ENCODE measurements at places on chromosomes 5 and 9.

GRCh38 chr9:136725612-136726011, 13.2 kb downstream of the DIPK1B start:
- no peak for DNase-seq

GRCh38 chr5:108487951-108488350, 106.1 kb upstream of the FBXL17 start:
- no peak for DNase-seq

GRCh38 chr5:18967637-18968036, 1020.4 kb downstream of the CDH18 start:
- no peak for DNase-seq

DNA sequence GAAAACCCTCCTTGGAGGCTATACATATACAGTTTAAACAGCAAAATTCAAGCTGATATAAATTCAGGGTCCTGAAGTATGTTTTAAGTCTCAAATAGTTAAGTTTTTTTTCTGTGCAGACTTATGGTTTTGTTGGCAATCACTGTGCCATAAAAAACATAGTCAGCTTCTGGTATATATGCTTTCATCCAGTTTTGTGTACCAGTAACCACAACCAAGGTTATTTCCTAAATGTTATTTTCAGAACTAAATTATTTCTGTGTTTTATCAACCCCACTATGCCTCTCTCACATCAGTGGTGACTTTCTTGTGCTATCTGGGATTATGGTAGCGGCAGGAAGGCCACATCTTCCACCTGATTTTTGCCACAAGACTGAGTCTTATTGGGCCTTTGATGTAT, 107.7 kb upstream of the SMARCA2 start:
- DNase-seq: no peak

DNA sequence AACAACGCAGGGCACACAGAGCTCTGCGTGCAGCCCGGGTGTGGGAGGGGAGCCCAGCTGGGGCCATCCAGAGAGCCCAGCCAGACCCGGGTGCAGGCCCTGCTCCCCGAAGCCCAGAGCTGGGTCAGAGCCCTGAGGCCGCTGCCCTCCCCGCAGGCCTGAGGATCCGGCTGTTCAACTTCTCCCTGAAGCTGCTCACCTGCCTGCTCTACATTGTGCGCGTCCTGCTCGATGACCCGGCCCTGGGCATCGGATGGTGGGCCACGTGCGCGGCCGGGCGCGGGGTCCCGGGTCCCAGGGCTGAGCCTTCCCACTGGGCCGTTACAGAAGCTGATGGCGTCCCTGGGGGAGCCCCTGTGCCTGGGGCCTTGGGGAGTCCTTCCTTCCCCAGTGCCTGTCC, 48.8 kb downstream of the KCNT1 start:
- DNase-seq: no peak

DNA sequence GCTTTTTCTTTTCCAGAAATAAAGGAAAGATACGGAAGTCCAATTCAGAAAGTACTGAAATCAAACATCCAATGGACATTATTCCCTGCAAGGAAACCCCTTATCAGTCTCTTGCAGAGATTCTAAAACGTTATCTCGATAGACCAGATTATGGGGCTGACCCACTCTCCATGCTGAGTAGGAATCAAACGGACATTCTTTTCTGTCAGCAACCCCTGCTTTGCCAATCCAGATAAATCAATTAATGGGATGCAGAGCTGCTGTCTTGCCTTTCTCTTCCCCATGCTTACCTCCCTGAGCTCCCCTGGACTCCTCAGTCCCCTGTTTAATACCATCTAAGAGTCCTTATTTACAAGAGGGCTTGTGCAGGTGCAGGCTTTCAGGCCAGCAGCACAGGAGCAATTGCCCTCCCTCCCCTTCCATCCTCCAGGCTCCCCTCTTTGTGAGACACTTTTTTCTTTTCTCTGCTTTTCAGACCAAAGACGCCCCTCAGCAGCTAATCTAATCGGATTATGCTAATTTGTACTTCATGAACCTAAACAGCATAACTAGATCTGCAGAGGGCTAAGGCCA, 14.2 kb downstream of the TAL2 start:
- no peak for DNase-seq

DNA sequence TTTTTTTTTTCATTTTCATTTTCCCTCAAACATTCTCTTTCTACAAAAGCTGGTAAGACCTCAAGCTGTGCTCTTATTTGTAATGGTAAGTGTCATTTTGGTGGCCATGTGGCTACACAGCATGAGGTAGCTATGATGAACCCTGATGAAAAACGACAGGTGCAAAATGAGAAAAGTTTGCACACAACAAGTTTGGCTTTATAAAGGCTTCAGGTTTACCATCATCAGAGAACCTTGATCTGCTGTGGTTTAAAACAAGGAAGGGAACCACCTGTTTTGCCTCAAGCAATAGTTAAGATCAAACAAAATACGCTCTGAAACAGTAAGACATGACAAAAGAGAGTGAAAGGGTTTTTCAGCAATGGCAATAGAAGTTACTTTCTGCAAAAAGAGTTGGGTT, 1124.6 kb upstream of the ACO1 start:
- no peak for DNase-seq

- DNase-seq: no peak
These were observed 624.9 kb upstream of the GRAMD2B start for GRCh38 chr5:125798307-125798706.

DNA sequence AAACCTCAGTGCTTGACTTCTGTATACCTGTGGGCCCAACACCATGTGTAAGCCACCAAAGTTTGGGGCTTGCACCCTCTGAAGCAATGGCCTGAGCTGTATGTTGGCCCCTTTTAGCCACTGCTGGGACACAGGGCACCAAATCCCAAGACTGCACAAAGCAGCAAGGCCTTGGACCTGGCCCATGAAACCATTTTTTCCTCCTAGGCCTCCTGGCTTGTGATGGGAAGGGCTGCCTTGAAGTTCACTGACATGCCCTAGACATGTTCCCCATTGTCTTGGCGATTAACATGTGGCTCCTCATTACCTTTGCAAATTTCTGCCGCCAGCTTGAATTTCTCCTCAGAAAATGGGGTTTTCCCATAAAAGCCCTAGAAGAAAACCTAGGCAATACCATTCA, 345.5 kb downstream of the MLLT3 start:
- DNase-seq: no peak

- no peak for DNase-seq
These were observed 330.5 kb upstream of the ZNF462 start for GRCh38 chr9:106532306-106533015.

DNA sequence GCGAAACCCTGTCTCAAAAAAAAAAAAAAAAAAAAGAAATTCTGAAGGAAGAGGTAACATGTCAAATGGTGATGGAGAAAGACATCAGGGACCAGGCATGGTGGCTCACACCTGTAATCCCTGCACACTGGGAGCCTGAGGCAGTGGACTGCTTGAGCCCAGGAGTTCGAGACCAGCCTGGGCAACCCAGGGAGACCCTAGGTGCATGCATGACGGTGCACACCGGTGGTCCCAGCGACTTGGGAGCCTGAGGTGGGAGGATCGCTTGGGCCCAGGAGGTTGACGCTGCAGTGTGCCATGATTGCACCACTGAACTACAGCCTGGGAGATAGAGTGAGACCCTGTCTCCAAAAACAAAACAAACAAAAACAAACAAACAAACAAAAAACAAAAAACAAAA, 1.8 kb downstream of the ISCA1 start:
- no peak for DNase-seq

DNA sequence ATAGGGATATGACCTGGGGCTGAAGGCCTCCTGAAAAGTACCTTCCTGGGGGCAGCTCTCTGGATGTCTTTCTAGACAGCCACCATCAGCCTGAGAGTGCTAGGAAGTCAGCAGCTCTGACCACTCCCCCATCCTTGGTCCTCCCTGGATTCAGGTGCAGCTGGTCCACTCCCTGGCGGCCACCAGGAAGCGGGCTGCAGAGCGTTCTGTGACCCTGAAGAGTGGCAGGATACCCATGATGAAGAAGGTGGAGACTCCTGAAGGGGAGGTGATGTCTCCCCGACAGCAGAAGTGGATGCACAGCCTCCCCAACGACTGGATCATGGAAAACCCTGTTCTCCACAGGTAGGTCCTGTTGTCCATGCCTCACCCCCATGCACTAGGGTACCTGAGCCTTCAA, 1.8 kb downstream of the CCDC180 start:
- no peak for DNase-seq

DNA sequence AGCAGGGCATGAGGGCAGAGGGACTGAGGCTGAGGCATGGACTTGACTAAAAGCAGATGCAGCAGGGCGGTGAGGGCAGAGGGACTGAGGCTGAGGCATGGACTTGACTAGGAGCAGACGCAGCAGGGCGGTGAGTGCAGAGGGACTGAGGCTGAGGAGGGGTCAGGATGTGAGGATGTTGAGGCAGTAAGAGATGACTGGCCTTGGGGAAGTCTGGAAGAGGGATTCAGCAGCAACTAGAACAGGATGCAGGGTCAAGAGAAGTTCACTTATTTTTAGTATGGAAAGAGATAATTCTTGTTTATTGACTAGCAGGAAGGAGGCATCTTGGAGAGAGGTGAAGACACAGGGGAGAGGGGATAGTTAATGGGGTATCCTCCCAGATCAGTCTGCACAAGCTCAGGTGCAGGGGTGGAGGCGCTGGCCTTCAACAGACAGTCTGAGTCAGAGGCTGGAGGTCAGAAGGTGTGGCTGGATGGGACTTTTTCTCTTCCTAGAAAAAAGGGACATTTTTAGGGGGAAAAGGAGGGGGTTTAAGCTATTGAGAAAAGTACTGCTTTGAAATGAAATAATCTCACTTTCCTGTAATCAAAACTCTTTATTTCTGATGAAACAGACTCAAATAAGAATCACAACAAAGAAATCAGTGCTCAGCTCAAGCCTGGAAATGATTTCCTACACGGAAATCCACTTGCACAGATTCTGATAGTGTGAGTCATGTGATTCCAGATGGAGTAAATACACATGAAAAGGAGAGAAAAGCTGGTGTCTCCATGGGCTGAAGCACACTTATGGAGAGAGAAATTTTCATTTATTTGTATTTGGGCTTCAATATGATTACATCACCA, 130.9 kb downstream of the PALM2AKAP2 start:
- no peak for DNase-seq

GRCh38 chr5:150402229-150402773, 10.4 kb downstream of the CD74 start:
- no peak for DNase-seq

DNA sequence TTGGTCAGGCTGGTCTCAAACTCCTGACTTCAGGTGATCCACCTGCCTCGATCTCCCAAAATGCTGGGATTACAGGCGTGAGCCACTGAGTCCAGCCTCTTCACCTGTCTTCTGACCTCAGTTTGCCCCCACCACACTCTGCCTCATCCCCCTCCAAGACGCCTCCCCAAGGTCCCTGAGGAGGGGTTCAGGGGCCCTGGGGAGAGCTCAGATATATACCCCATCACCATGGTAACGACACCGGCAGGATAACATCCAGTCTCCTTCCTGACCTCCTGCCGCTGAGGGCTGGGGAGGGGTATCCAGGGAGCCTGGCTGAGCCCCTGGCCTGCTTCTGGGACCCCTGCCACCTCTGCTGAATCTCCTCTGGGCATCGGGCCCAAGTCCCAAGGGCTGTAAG, 19.7 kb upstream of the PSD2 start:
- no peak for DNase-seq

- DNase-seq: no peak
These were observed 328.8 kb downstream of the GADD45G start for GRCh38 chr9:89933578-89933977.

DNA sequence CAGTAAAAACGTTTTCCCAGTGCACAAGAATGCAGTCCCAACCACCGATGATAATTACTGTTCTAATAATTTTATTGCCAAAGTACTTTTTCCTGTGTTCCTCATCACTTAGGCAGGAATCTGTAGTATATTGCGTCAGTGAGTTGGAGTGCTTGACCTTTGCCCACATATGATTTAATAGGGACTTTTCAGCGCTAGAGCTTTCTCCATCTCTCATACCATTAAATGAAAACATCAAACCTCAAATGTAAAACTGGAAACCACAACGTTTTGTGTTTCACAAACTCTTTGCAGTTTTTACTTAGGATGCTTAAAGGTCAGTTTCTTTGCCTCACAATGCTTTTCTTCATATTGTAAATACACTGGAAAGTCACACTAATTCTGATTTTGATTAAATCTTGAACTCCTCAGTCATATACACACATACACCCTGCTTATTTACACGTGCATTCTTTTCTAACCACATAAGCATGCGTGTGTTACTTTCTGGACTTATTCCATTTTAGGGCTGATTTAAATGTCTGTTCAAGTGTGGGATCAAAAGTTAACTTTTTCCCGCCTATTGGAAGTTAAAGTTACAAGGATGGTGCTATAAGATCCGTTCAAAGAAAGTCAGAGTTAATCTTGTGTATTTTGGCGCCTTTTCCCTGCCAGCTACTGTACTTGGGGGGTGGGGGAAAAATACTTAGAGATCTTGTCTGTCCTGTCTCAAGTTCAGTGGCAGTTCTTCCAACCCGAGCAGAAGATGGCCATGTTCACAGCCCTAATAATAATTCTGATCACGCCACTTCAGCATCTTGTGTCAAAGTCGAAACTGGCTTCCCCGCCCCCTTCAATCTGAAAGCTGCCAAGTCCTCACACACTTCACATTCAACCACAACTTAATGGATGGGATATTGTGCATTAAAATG, 6.6 kb upstream of the NFIB start:
- DNase-seq: no peak

DNA sequence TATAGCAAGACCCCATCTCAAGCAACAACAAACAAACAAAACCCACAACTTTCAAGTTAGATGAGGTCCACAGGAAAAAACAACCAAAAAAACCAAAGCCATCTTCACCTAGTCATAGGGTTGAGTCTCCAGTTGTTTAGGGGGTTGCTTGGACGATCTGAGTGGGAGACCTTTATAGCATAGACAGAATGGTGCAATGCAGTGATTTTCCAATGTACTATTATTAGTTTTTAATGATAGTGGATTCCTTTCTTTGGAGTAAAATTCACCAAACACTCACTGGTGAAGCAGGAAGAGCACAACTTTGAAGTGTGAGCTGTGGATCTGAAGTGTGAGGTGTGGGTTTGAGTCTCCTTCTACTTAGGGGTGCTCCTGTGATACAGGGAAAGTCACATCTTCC, 67.0 kb upstream of the KLF9 start:
- DNase-seq: no peak

DNA sequence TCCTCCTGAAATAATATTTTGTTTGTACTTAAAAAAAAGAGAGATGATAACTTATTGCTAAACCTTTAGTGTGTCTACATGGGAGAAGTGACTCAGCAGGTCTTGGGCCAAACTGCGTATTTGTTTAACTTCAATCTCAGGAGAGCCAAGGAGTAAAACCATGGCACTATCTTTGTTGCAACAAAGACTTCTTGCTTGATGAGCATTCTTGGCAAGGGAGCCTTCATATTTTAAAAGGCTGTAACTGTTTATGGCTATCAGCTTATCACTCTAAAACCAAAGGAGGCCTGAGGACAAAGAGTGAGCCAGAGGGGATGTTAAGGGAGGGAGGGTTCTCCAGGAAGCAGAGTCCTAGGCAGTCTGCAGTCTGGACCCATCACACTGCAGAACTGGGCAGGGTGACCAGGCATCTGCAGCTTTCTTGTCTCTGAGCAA, 216.2 kb upstream of the S1PR3 start:
- no peak for DNase-seq

- no peak for DNase-seq
These were observed 145.7 kb upstream of the GNA14 start for GRCh38 chr9:77793849-77794248.

All from activated T-cell treated with anti-CD3 and anti-CD28 coated beads for 24 hours (primary cell).